ENCODE measurements at places on chromosomes 3 and 15. TPM values are rescaled to one million over a fixed set of nuclear protein-coding genes. Genes with fewer than 3 reads are reported as not detected.

Gene COL6A6
- not detected for total RNA-seq

Gene TMED3
- 120 TPM for total RNA-seq

DNA sequence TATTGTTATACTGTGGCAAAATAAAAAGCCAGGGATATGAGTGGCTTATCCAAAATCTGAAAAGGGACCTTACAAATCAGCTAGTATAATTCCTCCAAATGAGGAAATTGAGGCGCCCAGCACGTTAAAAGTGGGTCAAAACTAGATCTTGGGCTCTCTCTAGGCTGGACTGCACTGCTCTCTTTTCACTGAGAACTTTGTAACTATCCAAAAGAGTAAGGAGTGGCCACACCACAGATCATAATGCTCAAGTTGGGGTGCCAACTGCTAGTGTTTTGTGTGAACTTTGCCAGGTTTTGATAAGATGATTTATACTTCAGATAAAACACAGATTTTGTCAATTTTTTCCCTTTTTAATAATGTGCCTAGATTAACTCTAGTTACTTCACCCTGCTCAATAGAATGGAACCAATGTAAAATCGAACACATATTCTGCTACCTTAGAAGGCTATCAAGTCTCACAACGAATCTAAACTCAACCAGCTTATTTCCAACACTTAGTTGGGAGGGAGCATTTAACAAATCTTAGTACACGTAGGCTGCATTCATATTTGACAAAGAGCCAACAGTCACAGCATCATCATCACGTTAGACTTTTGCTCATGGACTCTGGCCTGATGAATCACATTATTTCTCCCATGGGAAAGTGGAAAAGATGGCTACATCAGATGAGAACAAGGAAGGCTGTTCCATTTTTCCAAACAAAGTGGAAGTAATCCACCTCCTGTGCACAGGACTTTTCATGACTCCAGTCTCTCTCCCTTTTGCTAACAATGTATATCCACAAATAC, 64.4 kb downstream of the ABI3BP start:
- peak; percentile 69 for DNase-seq

DNA sequence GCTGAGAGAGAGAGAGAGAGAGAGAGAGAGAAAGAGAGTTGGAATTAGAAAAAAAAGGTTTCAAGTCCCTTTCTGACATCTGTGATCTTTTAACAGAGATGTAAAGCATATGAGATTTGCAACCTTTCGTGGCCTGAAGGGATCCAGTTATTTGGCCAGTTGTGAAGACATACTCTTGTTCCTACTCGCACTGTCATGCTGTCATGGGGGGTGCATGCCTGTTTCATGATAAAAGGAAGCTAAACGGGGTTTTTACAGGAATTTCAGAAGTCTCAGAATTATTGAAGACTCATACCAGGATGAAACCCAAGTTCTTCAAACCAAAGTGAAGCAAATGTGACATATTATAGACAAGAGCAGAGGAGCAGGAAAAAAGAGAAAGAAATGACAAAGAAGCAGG, 342.0 kb downstream of the RORA start:
- no peak for DNase-seq

DNA sequence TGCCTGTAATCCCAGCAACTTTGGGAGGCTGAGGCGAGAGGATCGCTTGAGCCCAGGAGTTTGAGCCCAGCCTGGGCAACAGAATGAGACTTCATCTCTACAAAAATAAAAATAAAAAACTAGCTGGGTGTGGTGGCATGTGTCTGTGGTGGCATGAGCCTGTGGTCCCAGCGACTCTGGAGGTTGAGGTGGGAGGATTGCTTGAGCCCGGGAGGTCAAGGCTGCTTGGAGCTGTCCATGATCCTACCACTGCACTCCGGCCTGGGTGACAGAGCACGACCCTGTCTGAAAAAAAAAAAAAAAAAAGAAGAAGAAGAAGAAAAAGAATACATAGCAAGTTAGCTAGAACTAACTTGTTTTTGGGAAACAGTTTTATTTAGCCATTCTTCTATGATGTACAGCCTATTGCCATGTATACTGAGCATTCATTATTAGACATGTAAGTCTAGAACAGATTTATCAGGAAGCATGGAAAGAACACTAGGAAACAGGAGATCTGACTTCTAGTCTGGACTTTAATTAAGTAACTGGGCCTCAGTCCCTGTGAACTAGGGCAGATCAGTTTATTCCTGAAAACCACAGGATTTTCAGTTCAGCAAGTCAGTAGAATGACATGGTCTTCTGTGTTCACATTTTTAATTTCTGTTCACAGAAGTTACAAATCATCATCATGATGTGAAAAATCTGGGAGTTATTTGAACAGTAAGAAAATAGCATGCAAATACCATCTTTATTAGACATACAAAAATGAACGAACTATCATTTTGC, 65.5 kb downstream of the KAT2B start:
- DNase-seq: no peak

DNA sequence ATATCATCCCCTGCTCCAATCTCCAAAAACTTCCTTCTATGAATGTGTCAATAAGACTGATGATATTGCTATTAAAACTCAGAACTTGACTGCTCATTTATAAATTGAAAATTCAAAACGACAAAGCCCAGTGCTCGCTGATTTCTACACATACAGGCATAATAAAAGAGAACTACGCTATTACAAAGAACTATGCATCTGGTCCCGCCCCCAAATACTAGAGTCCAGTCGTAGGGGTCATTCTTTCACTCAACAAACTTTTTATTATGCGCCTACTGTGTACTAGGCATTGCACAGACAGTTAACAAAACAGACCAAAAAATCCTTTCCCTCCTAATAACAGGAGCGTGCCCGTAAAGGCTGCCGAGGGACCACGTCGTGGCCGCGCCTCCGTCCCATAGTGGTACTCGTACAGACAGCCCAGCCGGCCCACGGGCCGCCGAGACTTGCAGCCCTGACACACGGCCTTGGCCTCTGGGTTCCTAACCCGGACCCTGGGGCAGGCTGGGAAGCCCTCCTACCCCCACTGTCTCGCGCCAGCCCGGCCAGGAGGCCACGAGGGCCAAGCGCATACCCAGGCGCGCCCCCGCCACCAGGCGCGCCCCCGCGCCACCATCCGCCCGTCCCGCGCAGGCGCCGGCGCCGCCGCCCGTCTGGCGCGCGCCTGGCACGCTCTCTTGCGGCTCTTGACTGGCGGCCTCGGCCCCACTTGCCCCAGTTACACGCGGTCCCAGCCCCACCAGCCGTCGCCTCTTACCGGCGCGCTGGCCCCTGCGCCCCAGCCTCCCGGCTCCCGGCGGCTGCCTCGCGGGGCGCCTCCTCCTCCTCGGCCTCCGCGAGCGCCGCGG, 757 bp downstream of the AVEN start:
- peak; percentile 36 for DNase-seq

- DNase-seq: no peak
Observed at GRCh38 chr3:10354361-10355015, 33.6 kb upstream of the SEC13 start.

GRCh38 chr3:45317710-45318109, 70.7 kb upstream of the LARS2 start:
- no peak for DNase-seq

DNA sequence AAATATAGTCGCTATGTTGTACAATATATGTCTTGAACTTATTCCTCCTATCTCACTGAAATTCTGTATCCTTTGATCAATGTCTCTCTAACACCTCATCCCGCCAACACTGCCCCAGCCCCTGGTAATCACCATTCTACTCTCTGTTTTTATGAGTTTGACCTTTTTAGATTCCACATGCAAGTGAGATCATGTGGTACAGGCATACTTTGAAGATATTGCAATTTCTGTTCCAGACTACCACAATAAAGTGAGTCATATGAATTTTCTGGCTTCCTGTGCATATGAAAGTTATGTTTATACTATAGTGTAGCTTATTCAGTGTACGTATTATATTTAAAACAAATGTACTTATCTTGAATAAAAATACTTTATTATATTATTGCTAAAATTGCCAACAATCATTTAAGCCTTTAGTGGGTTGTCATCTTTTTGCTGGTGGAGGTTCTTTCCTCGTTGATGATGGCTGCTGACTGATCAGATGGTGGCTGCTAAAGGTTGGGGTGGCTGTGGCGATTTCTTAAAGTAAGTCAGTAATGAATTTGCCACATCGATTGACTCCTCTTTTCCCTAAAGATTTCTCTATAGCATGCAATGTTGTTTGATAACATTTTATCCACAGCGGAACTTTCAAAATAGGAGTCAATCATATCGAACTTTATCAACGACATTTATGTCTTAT, 257.2 kb downstream of the NFKBIZ start:
- DNase-seq: peak; percentile 64

Measured in bronchial epithelial cell (primary cell).